Stimulated activated CD4-positive, alpha-beta T cell treated with anti-CD3 and anti-CD28 coated beads, TNF-alpha, amount 100 ng/mL, for 24 hours (primary cell): ENCODE measurements at places on chromosomes 2 and 18.

DNA sequence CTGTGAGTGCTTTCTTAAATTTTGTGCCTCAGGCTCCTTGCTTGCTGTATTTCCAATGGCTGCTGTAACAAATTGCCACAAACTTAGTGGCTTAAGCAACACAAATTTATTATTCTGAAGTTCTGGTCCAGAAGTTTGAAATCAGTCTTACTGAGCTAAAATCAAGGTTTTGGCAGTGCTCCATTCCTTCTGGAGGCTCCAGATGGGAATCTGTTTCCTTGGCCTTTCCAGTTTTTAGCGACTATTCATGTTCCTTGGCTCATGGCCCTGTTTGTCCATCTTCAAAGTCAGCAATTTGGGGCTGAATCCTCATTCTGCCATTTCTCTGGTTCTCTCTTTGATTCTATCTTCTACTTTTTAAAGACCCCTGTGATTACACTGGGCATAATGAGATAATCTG, 31.8 kb downstream of the STRADB start:
- no peak for DNase-seq

DNA sequence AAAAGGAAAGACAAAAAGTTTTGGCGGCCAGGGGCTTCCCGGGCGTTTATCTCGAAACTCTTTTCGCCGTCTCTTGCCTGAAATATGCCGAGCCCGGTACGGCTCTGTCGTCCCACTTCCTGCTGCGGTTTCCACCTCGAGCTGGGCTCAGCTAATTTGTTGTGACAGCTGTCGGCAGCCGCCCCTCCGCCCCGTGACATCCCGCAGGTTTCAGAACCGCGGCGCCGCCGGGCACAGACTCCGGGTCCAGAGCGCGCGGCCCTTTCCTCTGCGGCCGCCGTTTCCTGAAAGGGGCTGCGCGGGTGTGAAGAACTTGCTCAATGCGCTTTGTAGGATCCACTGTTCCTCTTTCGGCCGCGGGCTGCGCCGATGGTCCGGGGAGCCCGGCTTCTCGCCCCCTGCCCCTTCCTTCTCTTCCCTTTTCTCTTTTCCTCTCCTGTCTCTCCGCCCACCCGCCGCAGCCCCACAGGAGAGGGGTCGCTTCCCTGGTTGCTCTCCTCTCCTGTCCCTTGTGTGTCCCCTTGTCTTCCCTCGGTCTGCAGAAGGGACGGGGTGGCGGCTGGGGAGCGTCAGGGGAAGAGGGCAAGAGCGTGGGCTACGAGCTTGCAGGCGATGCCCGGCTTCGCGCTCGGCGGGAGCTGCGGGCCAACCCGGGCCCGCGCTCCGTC, 648 bp downstream of the ARID5A start:
- DNase-seq, result peak; percentile 89

- DNase-seq, result no peak
These were observed 119.4 kb downstream of the SEPTIN10 start for GRCh38 chr2:109494351-109494750.

DNA sequence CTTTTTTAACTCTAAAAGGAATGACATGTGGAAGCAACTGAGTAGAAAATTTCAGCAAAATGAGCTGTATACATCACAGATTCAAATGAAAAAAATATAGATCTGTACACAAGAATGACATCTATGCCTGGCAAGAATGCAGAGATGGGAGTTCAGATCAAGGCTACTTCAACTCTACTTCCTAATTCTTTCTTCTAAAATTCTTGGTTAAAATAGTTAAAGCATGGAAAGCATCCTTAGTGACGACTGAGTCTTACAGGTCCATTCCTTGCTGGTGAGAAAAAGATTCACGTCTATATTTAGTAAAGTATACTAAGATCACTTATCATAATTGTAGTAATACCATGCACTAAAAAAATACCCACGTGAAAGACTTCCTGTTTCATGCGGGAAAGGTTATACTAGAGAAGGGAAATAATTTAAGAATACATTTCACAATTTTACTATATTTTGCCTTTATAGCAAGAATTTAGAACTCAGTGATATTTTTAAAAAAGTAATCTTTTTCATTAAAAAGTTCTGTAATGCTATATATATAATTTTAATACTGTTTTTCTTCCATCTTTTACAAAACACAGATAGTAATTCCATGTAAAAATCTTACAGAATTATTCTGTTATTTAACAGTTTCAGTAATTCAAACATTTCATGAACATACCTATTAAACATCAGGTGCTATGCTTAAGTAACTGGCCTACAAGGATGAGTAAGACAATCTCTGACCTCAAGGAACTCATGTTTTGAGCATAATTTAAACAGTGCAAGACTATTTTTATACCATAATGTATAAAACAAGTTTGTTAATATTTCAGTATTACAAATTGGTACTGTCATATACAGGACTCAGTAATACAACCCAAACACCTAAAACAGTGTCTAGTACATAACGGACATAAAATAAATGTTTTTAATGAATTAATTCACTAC, 159.6 kb downstream of the BAZ2B start:
- no peak for DNase-seq

DNA sequence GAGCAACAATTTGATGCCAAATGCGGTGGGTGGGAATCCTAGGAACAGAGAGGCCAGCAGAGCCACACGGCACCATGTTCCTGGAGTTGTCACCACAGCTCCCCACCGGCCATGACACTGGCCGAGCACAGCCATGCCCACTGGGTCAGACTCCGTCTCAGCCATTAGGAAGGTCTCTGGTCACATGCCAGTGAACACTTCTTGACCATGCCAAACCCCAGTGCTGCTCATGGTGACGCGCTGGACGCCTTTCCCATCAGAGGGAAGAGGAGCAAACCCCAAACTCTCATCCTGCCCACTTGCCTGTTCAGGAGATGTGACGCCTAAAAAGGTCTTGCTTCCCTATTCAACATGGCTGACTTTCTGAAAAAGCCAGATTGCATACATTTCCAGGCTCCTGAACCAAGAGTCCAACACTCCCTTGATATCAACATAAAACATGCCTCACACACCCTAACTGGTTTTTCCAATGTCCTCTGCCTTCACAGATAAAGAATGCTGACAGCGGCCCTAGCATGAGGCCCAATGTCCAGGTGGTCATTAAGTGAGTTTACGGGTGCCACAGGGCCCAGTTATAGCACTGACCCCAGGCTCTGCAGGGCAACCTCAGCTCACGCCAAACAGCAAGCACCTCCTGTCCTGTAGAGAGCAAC, 31.9 kb downstream of the TFCP2L1 start:
- DNase-seq, result no peak

DNA sequence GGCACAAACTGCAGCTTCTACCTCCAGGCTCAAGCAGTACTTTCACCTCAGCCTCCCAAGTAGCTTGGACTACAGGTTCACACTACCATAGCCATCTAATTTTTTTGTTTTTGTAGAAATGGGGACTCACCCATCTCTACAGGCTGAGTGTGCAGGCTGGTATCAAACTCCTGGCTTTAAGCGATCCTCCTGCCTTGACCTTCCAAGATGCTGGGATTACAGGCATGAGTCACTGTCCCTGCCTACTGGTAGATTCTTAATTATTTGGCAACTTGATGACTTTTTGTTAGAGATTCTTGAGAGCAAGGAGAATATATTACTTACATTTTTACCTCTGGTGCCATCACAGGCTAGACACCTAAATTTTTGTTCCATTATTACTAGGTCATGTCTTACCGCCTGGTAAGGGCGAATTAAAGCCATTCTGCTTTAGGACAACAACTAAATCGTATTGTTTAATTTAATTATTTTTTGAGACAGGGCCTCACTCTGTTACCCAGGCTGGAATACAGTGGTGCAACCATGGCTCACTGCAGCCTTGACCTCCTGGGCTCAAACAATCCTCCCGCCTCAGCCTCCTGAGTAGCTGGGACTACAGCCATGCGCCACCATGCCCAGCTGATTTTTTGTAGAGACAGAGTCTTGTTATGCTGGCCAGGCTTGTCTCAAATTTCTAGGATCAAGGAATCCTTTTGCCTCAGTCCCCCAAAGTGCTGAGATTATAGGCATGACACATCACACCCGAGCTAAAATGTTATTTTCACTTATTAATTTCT, 15.7 kb downstream of the DYNC1I2 start:
- DNase-seq, result no peak

- DNase-seq, result no peak
These were observed 406.6 kb upstream of the MMADHC start for GRCh38 chr2:149994057-149994728.
